ENCODE measurements at places on chromosomes 1 and 21. TPM values are rescaled to one million over a fixed set of nuclear protein-coding genes. Genes with fewer than 3 reads are reported as not detected.

DNA sequence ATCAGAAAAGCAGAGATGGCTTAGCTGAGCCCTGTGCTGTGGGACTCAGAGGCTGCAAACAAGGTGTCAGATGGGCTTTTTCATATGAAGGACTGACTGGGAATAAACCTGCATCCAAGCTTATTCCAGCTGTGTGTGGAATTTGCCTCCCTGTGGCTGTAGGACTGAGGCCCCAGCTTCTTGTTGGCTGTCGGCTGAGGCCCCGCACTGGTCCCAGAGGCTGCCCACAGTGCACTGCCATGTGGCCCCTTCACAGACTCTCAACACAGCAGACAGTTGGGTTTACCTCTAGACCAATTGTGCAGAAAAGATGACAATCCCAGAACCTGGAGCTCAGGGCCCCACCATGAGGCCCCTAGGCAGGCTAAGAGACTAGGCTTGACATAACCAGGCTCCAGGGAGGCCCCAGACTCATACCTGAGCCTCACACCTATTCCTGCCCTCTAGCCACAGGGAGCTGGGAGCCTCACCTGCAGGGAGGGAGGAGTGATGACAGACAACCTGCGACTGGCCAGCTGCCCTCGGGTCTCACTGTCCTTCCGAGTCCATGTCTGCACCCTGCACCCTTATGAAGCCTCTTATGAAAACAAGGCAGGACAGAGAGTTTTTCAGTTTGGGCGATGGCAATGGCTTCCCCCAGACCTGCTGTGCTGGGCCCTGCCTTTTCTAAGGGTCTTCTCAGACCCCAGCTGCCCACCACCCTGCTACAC is 615.5 kb downstream of the NPHP4 start:
- no peak for DNase-seq

- DNase-seq, result no peak
These were observed 80.8 kb downstream of the S1PR1 start for GRCh38 chr1:101317590-101317989.

RGS7 gene
- 0.13 TPM for total RNA-seq

- DNase-seq, result no peak
These were observed 3.5 kb upstream of the ACBD6 start for GRCh38 chr1:180505732-180506335.

TMCO1 gene
- 45.1 TPM for total RNA-seq

TLCD4 gene
- under 0.01 TPM for total RNA-seq

BRINP3 gene
- not detected for total RNA-seq

VSIG8 gene
- total RNA-seq, result not detected
